Hematopoietic multipotent progenitor cell treated with erythropoietin and hydrocortisone succinate and interleukin-3 and kit ligand, for 6 days (in vitro differentiated cells): ENCODE measurements at places on chromosomes 5 and 9.

DNA sequence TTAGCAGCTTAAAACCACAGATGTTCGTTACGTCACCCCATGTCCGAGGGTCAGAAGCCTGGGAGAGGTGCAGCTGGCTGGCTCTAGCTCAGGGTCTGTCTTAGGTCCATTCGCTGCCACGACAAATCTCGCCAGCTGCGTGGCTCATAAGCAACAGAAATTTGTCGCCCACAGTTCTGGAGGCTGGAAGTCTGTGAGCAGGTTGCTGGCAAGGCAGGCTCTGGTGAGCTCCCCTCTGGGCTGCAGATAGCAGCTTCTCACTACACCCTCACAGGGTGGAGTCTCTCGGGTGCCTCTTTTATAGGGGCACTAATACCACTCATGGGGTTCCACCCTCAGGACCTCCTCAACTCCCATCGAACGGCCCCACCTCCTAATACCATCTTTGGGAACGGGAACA, 40.1 kb upstream of the FCN2 start:
- DNase-seq = no peak

DNA sequence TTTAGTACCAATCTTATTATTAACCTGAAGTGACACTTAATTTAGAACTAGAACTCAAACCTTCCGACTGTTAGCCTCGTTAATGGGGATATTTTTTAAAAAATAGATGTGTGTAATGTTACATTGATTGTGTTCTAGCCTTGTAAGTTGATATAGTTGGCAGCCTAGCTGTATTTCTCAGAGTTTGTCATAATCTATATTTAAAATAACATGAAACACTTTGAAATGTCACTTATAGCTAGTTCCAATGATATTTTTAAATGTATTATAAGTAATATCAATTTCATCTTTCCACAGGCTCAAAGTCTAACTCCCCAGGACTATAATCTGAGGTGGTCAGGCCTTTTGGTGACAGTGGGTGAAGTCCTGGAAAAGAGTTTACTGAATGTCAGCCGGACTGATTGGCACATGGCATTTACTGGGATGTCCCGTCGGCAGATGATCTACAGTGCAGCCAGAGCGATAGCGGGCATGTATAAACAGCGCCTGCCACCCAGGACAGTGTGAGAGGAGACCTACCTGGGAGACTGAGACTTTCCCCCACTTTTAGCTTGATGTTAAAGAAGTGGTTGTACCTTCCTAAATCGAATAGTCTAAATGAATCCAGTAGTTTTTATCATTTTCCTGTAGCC, 34.1 kb downstream of the PRRC1 start:
- DNase-seq = no peak

DNA sequence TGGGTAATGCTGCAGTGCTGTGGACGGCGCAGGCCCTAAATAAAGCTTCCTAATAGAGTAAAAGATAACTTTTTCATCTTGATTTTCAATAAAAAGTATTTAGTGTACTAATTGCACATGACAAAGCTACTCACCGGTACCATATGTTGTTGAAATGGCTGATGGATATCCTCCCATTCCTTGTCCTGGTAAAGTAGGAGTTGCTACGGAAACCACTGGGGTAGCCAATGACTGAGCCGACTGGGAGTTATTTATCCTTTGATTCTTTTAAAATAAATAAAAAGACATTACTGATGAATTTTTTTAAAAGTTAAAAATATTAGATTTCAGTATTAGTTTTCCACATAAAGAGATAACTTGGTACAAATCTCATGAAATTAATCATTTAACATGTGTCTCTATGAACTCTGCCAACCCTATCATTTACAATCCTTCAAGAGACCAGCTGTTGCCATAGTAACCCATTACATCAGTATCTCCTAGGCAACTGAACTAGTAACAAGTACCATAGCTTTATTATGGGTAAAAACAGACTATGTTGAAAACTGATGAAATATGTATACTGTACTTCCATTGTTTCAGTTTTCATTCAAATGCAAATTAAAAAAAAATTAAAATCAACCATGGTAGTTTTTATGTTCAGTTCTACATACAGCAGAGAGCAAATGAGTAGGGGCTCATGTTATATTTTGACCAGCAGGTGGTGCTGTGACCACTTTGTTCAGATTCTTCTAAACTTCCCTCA, 153.7 kb downstream of the MEF2C start:
- DNase-seq = peak; percentile 92

GRCh38 chr9:137300567-137301080, 1.4 kb downstream of the NRARP start:
- peak; percentile 70 for DNase-seq

GRCh38 chr5:139699351-139699750, 51.2 kb downstream of the CXXC5 start:
- no peak for DNase-seq

GRCh38 chr5:149961186-149961685, 678 bp downstream of the SLC26A2 start:
- DNase-seq = no peak

DNA sequence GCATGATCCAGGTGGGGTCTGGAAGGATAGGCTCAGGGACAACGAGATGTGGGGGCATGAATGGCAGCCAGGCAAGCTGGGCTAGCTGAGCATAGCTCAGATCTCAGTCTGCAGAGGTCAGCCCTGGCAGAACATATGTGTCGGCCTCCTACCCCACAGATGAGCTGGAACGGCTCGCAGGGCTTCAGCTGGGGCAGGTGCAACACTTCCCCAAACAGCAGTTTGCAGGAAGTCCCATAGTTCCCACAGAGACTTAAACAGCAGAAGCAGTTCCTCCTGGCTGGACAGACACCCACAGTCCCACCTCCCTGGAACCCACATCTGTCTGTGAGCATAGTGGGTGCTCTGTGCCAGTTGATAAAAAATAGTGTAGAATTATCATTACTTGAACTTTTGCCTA, 404.6 kb downstream of the GADD45G start:
- peak; percentile 35 for DNase-seq

DNA sequence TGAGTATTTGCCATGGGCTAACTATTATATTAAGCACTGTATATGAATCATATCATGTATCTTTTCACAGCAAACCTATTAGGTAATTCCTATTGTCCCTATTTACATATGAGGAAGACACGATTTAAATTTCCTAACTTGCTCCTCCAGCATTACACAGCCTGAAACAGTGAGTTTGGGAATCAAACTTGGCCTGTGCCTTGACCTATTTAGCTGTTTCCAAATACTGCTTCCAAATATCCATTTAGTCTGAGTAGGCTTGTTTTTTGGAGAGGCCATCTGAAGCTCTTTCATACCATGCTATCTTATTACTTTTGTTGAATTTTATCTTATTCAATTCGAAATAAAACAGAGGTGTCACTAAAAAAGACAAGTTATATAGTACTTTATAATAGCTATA, 447.3 kb upstream of the MPDZ start:
- no peak for DNase-seq

DNA sequence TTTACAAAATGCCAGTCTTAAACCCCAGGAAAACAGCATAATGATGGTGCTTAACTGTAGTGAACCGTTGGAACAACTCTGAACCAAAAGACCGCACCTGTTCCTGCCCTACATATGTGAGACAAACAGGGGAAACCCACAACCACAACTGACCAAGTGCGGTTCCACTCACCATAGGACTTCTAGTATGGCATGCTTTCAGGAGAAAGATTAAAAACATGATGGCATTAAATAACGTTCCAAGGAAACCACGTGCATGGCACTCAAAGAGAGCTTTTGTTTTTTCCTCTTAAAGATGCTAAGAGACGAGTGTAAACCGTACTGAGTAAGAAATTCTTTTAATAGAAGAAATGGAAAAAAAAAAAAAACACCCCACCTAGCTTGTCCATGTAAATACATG, 119.8 kb downstream of the SSBP2 start:
- DNase-seq = peak; percentile 86

DNA sequence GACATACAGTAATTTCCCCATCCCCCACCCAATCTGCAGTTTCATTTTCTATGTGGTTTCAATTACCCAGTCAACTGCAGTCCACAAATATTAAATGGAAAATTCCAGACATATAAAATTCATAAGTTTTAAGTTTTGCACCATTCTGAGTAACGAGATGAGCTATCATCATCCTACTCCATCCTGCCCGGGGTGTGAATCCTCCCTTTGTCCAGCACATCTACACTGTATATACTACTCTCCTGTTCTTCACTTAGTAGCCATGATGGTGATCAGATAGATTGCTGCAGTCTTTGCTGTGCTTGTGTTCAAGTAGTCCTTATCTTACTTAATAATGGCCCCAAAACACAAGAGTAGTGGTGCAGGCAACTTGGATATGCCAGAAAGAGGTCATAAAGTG, 11.3 kb downstream of the OXCT1 start:
- DNase-seq = no peak

GRCh38 chr5:126519637-126520592, 75.1 kb downstream of the ALDH7A1 start:
- peak; percentile 30 for DNase-seq

DNA sequence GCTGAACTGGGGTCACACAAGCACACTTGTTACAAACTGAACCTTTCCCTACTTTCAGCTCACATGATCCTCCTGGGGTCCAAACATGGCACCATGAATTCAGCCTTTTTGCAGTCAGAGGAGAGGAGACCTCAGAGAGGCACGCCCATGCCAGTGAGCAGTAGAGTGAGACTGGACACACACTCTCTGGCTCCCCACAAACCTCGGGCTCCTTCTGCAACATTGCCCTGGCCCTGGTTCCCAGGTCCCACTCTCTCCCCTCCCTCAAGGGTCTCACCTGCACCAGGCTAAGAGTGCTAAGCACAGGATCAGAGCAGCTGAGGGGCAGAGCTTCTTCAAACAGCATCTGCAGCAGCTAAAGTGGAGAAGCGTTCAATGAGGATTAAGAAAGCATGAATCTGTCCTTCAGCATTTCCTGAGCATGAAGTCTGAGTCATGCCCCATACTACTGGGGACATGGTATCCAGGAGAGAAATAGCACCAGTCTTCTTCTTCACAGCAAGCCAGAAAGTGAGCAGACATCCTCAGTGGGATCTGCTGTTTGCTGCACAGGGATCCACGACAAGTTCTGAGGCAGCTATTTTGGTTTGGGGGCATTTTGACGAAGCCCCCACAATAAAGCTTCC, 27.2 kb downstream of the SLC35A4 start:
- no peak for DNase-seq

GRCh38 chr5:8528106-8528505, 659.2 kb downstream of the MTRR start:
- no peak for DNase-seq

DNA sequence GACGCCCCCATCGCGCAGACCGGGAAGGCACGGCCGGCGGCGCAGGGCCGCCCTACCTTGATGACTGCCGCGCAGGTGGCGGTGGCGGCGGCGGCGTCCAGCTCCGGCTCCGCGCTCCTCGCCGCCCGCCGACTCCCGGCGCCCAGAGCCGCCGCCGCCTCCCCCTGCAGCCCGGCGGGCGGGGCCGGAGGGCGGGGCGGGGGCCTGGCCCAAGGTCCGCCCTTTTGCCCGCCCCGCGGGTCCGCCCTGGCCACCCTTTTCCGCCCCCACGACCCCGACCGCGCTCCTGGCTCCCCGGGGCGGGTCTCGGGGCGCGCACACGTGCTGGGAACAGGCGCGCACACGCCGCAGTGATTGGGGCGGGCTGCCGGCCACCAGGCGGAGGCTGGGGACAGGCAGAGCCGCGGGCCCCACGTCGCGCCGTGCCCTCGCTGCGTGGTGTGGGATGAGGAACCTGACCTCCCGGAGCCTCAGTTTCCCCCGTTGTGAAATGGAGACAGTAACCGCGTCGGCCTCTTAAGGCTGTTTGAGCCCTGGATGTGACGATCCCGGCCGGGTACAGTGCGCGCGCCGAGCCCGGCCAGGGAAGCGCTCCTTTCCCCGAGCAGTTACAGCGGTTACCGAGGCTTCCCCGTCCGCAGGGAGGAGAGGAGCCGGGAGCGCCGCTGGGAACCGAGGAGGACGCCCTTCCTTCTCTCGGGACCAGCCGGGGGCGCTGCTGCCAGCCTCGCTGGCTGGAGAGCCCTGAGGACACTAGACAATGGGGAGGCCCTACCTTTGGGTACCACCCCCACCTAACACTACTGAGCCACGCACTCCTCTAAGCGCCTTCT, at the start of gene CORO2A:
TSS of gene CORO2A (minus strand) at position 135 of the 833 bp plus-strand sequence. CDS start 34,977 bp downstream, outside the sequence.
- peak; percentile 79 for DNase-seq

DNA sequence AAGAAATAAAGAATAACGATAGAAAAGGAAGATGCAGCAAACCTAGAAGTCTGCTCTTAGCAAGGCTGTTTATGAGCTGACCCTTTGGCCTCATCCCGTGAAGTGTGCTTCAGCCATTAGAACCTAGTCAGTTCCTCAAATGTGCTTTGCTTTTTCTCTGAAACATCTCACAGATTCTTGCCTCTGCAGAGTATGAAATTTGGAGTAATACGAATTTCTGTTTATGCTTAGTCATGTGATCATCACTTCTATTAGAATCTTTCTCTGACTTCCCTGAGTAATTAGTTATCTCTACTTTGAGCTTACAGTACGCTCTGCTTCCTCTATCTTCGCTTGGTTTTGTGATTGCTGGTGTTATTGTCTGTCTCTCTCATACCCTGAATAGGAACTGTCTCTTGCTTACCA, 11.3 kb downstream of the CYSTM1 start:
- no peak for DNase-seq

DNA sequence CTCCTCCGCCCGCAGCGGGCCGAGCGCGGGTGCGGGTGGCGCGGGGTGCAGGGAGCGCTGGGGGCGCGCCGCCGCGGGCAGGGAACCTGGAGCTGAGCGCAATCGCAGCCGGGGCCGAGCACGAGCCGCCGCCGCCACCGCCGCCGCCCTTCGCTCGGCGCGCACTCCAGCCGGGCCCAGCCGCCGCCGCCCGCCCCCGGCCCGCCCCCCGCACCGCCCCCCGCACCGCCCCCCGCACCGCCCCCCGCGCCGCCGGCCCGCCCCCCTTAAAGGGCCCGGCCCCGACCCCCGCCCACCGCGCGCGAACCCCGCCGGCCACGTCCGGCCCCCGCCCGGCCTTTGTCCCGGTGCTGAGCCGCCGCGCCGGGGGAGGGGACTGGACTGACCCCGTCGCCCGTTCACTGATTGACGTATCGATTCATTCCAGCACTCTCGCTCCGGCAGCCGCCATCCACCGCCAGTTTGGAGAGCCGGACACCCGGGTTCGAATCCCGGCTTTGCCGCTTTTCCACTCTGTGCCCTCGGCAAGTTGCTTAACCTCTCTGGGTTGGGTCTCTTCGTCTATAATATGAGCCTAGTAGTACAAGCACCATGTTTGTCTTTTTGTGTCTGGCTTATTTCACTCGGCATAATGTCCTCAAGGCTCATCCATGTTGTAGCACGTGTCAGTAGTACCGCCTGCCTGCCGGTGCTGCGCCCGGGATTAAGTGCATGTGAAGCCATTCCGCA, at the start of gene SH3PXD2B:
TSS of gene SH3PXD2B (minus strand) at position 168 of the 729 bp plus-strand sequence. CDS start 173 bp downstream, outside the sequence.
- DNase-seq = peak; percentile 60

DNA sequence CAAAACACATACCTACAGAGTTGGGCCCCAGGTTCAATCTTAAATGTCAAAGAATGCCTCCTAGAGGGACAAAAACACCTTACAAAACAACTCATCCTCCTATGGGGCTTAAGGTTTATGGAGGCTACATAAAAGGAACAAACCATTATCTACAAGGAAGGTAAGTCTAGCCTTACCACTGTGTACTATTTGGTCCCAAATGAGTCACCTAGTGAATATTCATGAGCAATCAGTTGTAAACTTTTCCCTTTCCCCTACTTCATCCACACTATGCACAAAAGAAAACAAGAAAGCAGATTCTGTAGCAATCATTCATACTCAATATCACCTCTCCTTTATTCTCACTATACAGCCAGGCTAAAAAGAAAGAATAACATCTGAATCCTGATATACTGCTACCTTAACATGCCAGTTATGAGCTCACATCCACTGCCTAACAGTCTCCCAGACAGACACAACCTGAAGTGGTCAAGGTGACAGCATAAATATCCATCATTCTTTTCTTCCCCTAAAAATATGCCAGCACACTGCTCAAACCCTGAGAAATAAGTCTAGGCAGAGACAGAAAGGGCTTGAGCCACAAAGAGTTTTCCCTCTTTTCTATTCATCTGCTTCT, 6.2 kb downstream of the OXCT1 start:
- DNase-seq = no peak
